ENCODE measurements at places on chromosomes 1 and 21. TPM values are rescaled to one million over a fixed set of nuclear protein-coding genes. Genes with fewer than 3 reads are reported as not detected.

- no peak for DNase-seq
These were observed 47.7 kb downstream of the MAN1A2 start for GRCh38 chr1:117414943-117415342.

- peak; percentile 80 for DNase-seq
These were observed 3.8 kb upstream of the MUL1 start for GRCh38 chr1:20511518-20512428.

GRCh38 chr21:42032968-42033367 is 22.8 kb upstream of the ZBTB21 start:
- peak; percentile 34 for DNase-seq

GRCh38 chr1:99457381-99458165 is 188.3 kb upstream of the PALMD start:
- DNase-seq = no peak

Gene PLA2G4A
- total RNA-seq = not detected

- DNase-seq = no peak
These were observed 6.7 kb downstream of the TMEM201 start for GRCh38 chr1:9595156-9595967.

- peak; percentile 29 for DNase-seq
These were observed 111.4 kb downstream of the SIK1 start for GRCh38 chr21:43315244-43316137.
